ENCODE measurements at places on chromosomes 7 and 10.

DNA sequence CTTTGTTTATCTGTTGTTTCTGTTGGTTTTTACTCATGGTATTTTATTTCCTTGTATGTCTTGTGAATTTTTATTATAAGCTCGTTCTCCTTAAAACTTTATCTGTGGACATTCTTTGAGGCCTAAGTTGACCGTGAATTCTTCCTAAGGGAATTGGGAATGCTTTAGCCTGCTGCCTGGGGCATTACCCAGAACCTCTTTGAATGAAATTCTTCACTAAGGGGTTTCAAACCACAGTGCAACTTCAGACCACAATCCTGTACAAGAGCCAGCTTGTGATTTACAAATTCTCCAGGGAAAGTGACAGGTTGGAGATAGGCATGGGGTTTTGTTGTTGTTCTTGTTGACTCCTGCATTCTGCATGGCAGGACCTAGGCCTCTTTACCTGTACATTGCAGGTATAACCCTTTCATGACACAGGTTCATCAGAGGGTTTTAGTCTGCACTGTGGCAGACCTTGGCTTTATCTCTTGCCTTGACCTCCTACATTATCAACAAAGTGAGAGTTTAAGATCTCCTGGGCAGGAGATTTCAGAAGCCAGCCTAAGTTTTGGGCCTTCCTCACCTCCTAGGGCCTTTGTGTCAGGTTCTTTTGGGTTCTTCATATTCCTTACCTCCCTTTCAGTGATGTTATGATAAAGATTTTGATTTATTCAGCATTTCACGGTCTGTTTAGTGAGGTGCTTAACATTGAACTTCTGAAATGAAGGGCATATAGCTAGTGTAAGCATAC lies 70.2 kb downstream of the ABCC2 start:
- no peak for DNase-seq

- no peak for DNase-seq
Observed at GRCh38 chr7:102093599-102094315, 192.9 kb upstream of the SH2B2 start.

- DNase-seq = no peak
Observed at GRCh38 chr10:31623947-31624346, 304.7 kb downstream of the ARHGAP12 start.

DNA sequence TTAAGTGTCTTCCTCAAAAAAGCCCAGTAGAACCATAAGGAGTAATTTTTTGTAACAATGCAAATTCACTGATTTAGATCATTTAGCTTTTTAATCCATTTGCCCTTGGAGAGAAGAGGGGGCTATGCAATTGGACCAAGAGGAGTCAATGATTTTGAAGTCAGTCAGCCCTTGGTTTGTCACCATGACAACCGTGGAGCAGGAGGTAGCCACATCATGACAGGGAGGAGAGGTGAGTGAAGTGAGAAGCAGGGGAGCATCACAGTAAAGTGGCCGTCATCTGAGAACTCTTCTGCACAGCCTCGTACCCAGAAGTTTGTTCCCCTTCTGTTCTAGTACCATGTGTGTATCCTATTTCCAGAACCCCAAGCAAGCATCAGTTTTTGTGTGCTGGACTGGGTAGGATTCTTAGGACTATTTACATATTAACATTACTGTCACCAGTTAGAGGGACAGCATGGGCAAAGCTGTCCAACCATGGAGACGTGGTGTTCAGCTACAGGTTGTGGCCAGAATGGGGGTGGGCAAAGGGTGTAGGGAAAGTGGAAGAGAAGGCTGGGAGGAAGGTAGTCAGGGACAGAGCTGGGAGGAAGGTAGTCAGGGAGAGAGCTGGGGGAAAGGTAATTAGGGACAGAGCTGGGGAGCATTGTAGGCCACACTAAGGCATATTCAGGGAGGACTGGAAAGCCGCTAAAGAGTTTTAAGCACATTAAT lies 13.1 kb downstream of the UBE3C start:
- no peak for DNase-seq

DNA sequence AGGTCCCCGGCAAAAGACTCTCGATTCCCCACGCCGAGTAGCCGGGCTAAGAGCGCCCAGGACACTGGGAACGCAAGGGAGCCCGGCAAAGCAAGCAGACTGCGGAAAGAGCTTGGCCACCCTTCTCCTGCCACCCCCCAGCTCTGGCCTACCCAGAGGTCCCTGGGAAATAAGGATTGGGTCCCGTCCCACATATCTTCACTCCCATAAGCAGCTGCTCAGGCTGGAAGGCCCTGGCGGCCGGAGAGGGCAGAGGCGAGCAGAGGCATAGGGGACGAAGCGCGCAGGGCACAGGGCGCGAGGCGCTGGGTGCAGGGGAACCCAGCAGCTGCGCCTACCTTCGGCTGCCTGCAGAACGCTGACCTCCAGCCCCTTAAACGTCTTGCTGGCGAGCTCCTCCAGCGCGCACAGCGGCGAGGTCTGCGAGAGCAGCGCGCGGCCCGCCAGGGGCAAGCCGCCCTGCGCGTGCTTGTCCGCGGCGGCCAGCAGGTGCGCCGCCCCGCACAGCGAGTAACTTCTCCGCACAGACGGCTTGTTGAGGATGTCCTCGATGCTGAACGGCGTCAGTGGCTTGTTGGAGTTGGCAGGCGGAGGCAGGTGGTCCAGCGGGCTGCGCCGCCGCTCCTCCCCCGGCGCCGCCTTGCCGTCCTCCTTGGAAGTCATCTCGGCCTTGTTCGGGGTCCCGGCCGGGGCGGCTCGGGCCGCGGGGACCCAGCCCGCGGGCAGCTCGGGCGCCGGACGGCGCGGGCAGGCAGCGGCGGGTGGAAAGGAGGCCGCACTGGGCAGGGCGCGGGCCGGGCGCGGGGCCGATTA lies 904 bp downstream of the LBX1 start:
- no peak for DNase-seq

DNA sequence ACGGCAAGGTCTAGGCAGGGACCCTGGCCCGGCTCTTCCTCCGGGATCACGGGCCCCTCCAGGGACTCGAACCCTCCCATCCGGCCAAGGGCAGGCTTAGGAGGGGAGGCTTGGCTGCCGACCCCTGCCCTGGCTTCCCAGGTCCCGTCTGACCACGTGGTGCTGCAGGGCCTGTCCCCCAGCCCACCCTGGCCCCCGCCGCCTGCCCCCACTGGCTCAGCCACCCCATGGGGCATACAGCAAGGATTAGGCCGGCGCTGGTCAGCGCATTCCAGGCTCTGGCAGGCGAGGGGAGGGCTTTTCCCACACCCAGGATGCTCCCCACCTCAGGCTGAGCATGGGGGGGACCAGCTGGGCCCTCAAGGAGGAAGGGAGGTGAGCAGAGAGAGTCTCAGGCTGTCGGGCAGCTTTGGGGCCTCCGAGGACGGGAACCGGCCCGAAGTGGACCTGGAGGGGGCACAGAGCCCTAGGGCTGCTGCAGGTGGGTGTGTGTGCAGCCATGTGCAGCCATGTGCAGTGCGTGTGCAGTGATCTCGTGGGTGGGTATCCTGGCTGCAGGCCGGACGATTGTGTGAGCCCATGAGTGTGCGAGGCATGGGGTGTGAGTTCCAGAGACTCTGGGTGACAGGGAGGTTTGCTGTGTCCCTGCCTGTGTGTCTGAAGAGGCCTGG lies 713 bp upstream of the GRIFIN start:
- DNase-seq = no peak

DNA sequence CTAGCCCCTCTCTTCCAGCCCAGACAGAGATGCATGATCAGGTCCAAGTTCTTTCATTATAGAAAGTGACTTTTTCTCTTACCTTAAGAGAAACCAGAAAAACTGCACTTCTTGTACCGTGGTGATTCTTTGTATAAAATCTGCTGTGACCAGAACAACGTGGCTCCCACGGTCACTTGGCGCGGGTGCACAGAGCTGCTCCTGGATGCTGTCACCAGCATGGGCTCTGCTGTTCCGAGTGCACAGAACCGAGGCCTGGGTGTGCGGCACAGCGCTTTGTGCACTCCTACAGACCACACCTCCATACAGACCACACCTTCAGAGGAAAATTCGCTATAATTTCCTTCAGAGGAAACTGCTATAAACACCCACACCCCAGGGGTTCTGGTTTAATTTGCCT lies 26.0 kb downstream of the VIPR2 start:
- no peak for DNase-seq

DNA sequence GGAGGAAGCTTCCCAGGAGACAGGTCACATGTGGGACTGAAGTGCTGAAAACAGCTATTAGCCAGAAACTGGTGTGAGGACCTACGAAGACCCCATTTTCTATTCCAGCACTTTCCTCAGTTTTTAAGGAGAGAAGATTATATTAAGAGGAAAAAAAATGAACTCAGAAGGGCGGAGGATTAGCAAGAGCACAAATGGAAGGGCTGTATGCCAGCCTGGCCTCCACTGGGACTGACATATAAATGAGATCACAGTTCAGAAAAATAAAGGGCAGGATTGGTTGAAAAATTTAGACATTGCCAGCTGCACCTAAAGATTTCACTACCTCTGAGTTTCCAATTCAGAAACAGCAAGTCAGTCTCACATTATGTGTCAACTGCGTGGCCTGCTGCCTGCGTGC lies 53.0 kb downstream of the GSDME start:
- DNase-seq = no peak

DNA sequence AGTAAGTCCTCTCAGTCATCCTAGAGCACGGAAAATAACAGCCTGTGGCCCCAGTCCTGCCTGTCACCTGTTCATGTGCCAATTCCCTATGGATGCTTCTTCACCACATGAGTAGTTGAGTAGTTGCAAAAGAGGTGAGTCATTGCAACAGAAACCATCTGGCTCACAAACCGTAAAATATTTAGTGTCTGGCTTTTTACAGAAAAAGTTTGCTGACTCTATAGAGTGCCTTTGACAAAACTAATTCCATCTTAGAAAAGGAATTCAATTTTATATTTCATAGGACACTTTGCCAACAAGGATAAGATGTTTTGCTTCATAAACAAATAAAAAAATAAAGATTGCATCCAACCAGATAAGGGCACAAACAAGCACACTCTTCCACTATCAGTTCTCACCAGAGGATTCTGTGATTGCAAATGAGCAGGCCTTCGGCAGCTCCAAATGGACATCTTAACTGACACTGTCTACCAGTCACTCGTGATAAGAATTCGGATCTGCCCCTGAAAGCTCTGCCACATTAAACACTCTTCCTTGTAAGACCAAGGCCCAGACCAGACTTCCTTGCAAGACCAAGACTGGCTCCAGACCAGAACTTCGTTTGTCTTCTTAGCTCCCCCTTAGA lies 242.7 kb upstream of the SEMA3C start:
- DNase-seq = peak; percentile 42

DNA sequence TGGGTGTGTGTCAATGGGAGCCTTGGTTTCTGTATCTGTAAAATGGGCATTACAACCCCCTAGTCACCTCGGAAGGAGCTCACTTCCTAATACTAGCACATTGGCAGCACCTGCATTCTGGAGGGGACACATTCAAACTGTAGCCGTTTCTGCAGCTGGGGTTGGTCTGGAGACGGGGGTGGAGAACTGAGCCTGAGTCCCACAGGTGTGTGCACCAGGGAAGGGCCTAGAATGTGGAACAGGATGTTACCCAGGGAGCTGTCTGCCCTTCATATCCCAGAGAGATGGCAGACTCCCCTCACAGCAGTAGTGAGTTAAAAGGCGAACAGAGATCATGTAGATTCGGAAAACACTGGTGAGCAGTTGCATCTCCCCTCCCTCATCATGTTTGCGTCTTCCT lies 272.8 kb upstream of the ZNF32 start:
- no peak for DNase-seq

DNA sequence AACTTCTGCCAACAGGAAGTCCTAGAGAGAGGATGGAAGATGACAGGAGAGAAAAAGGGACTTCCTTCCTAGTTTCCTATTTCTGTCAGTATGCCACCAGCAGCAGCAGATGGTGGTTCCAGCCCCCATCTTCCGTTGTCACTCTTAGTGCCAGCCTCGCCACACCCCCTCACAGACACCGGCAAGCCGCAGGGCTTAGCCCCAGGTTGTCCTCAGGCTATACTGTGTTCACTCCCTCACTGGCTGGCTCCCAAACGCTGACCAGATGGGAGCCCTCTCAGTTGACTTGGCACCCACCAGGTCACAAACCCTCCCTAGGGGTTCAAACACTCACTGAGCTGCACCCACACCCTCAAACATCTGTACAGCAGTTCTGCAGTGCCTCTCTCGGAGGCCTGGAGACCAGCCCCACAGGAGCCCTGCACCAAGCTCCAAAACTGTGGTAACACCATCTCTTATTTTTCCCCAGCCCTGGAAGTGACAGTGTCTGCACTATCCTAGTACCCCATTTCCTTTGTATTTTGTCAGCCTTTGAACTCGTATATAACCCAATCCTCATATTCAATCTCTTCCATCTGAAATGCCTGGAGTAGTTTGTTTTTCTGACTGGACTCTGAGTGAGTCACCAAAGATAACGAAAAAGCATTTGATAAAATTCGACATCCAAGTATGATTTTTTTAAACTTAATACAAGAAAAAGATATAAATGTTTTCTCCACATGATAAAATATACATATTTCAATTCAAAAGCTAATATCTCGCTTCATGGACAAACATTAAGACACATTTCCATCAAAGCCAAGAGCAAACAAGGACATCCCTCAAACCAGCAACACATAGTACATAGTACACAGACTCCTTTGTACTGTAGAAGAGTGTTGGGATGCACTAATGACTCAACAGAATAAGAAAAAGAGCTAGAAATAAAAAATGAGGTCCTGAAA lies 34.5 kb downstream of the SMURF1 start:
- no peak for DNase-seq

DNA sequence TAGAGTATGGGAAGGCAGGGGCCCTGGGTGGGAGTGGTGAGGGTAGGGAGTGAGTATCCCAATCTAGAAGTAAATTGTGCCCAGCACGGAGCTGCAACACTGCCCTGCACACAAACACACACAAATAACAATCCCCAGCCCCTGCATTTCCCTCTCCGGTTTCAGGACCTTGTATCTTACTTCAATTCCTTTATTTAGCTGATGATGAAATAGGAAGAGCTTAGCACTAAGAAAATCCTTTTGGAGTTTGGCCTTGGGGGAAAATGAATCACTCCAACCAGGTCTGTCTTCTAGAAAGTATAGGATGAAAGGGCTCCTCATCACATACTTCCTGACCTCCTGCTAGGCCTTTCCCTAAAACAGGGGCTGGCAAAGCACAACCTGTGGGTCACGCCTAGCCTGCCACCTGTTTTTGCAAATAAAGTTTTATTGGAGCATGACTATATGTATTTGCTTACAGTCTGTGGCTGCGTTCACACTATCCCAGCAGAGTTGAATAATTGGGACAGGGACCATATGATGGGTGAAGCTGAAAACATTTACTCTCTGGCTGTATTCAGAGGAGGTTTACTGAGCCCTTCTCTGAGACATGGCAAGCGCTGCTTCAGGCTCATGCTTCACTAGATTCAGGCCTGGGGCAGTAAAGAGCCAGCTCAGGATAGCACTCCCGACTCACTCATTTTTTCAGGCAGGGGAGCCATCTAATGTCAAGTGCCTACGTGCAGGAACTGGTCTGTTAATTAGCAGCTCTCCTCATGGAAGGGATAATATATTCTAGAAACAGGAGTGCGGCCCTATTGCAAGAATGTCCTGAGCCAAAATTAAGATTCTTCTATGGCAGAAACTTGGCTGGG lies 111.0 kb downstream of the EGFR start:
- DNase-seq = no peak
